Activated CD4-positive, alpha-beta memory T cell treated with anti-CD3 and anti-CD28 coated beads, Interleukin-2, amount 10 ng/mL, durations not matched to agents 7 days and 5 days (primary cell): ENCODE measurements at places on chromosomes 5 and 9.

DNA sequence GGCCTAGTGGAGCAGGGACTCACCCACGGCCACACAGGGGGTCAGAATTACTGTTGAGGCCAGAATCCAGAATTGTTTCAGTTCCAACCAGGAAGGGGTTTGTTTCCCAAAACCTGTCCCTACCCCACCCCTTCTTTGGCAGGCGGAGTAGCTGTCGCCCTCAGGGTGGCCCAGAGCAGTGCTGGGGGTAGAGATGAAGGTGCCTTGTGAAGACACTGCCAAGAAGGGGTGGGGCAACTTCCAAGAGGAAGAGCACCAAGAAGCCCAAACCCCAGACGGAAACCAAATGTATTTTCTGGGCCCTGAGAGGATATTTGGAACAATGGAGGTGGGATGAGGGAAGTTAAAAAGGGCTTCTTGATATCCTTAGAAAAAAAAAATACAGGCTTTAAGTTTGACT is 11.4 kb upstream of the NDST1 start:
- no peak for DNase-seq

DNA sequence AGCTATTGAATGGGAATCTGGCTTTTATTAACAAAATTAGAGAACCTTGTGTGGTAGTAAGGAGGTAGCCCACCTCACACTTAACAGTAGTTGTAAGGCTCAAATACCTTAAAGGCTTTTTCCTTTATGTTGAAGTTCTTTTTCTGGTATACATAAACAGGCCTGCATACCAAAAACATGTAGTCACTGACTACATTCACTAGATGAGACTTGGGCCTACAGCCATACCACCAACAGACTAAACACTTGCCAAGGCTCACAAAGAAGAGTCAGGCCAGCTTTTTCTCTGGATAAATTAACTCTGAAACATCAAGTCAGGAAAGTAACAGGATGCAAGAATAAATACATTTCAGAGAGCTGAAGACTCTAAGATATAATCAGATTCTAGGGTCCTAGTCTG is 78.6 kb upstream of the MPDZ start:
- no peak for DNase-seq

DNA sequence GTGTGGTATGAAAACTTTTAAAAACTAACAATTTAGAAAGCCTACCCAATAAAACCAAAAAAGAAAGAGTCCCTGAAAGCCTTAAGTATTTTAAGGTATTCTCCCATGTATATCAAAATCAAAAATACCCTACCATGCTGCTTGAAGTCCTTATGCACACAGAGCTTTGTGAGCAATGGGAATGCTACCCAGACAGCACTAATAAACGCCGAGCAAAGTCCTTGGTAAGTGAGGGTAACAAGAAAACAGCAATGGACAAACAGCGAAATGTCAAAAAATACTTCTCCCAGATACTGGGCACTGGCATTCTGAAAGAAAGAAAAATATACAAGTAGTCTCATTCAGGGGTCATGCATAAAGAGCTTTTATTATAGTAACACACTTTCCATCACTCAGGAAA is 27.4 kb downstream of the ERMP1 start:
- DNase-seq: no peak

- DNase-seq: no peak
Measured at GRCh38 chr9:89458768-89459496, 39.0 kb downstream of the SEMA4D start.

- no peak for DNase-seq
Measured at GRCh38 chr9:108860764-108861163, 1.3 kb upstream of the ACTL7A start.

DNA sequence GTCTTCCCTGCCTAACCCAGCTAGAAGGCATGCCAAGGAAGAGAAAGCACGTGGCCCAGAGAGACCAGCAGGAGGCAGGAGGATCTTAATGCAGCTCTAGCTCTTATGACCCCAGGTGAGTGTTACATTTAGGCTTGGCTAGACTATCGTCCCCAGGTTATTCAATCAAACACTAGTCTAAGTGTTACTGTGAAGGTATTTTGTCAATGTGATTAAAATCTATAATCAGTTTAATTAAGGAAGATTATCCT is 483.7 kb downstream of the BNC2 start:
- no peak for DNase-seq

DNA sequence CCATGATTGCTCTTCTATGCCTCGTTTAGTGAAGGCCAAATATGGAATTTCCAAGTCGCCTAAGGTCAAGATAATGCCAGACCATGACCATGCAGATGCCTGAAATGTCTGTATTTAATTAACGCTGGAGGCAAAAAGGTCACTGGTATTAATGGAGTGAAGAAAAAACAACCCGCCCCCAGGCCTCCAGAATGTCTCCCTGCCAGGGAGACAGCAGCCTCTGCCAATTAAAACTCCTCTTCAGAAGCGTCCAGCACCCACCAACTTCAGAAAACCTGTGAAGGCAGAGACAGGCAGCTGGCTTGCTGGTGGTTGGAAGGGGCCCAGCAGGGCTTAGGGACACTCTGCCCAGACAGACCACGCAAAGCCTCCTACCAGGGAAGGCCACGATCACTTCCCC is 94.4 kb downstream of the VAV2 start:
- DNase-seq: no peak

GRCh38 chr5:153158608-153159007 is 331.9 kb upstream of the GRIA1 start:
- no peak for DNase-seq

GRCh38 chr5:106634375-106634774 is 1036.4 kb downstream of the EFNA5 start:
- no peak for DNase-seq

DNA sequence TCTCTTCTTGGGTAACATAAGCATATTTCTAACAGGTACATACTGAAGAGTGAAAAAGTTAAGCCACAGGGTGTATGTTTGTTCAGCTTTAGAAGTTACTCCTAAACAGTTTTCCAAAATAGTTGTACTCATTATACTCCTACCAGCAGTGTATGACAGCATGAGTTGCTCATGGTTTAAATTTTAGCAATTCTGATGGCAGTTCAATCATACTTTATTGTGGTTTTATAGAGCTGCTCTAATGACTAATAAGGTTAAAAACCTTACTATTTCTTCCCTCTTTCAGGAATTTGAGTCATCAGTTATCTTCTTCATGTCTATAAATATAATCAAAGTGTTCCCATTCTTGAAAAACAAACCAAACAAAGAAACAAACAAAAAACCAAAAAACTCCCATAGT is 81.5 kb downstream of the CAAP1 start:
- DNase-seq: no peak

DNA sequence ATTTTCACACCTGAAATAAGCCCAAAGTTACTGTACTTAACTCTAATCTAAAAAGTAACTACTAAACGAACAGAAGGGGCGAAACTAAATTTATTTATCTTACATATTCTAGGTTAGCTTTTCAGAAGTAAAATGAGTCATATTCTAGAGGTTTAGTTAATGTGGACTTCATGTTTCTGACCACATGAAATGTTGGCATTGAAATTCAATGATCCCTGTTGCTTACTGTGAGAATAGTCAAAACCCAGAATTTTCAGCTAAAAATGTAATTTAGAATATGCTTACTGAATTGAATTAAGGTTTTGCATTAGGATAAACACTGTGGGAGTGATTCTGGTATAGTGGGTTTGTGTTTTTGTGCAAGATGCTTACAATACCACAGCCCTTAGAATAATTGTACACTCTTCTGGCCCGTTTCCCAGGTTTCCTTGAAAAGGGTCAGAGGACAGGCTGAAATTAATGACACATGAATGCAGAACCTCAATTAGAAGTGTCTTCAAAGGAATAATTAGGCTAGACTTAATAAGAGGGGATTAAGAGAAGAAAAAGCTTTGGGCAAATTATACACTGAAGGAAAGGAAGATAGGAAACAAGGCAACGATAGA is 1.4 kb upstream of the SNX18 start:
- no peak for DNase-seq

GRCh38 chr9:96383165-96383942 is at the start of gene SLC35D2:
TSS of gene SLC35D2 (minus strand) at chr9:96383711. CDS start at chr9:96383634, 77 bp downstream.
- DNase-seq: peak; percentile 23

GRCh38 chr5:104266161-104266560 is 703.6 kb upstream of the NUDT12 start:
- no peak for DNase-seq

DNA sequence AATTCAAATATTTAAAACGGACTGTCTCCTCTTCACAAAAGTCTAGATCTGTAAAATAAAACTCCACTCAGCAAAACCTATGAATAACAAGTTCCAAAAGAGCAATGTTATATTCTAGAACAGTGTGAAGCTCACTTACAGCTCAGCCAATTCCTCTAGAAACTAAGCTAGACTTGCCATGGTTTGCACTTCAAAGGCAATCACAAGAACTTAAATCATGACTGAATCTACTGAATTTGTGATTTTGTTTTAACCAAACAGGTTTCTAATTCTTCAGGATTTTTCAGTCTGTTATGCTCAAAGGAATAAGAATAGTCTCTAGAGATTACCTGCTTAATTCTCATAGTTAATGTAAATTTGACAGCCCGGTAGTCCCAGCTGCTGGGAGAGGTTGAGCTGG is 1.4 kb upstream of the PKD2L2 start:
- no peak for DNase-seq

DNA sequence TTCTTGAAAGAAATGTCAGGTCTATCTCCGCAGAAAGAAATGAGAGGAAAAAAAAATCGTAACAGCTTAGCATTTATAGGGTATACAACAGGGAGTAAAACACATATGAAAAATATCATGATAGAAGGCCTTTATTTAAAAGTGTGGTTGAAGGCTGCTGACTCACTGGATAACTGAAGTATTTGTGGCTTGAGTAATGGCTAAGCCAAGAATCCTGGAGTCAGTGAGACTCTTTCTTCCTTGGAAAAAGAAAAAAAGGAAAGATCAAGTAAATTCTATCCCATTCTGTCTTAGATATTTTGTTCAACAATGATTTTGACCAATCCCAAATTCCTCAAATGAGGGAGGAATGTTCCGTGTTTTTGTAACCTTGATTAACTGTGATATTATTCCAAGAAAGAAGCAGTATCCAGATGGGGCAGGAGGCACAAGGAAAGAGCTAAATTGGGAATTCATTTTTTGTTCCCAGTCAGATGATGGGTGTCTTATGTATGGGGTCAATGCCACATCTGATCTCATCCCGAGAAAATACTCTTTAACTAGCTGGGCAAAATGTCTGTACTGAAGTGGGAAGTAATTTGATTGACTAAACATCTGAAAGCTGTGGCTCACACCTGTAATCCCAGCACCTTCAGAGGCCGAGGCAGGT is 64.3 kb upstream of the MYO10 start:
- no peak for DNase-seq

DNA sequence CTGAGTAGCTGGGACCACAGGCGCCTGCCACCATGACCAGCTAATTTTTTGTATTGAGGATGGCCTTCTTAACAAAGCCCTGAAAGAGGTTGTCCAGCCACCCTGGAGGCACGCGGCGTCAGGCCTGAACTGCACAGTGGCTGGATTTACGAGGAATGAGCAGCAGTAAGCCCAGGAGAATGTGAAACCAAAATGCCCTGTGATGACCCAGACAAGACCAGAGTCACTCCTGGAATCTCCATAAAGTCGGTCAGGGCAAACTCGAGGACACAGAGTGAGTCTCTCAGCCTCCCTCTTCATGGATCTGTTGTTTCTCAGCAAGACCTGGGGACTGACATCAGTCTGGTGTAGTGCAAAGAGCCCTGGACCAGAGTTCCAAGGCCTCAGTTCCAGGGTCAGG is 53.2 kb upstream of the C5orf58 start:
- DNase-seq: no peak

- no peak for DNase-seq
Measured at GRCh38 chr5:173458828-173459609, 130.8 kb upstream of the STC2 start.

GRCh38 chr9:130110166-130110565 is 56.5 kb downstream of the GPR107 start:
- DNase-seq: peak; percentile 25

DNA sequence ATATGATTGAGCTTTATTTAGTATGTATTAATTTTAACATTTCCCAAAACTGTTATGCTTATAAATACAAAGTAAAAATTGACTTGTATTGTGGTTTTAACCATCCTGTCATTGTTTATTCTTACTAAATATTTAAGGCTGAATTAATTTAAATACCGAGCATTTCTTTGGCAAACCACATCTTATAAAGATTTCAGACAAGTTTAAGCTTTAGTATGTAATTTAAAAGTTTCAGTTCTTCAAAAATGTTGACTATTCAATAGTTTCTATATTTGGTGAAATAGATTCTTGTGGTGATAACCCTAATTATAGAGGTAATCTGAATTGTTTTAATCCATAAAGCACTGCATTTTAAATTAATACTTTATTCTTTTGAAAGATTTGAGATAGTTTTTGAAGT is 65.5 kb downstream of the CCNH start:
- no peak for DNase-seq
